MCF 10A (cell line): ENCODE measurements at places on chromosomes 4 and X. TPM values are rescaled to one million over a fixed set of nuclear protein-coding genes. Genes with fewer than 3 reads are reported as not detected.

The RS1 gene
- not detected in 2 replicates for total RNA-seq

The SNCA gene
- 29.1 and 34.8 TPM in 2 replicates for total RNA-seq

The FAM199X gene
- 26.0 and 27.2 TPM in 2 replicates for total RNA-seq

The SYTL4 gene
- 1.9 and 2.1 TPM in 2 replicates for total RNA-seq

The ARHGAP10 gene
- total RNA-seq = 22.4 and 24.6 TPM in 2 replicates

The MAGEB17 gene
- not detected in 2 replicates for total RNA-seq

The SSX4B gene
- not detected in 2 replicates for total RNA-seq
